ENCODE measurements at places on chromosomes 6 and 20.

DNA sequence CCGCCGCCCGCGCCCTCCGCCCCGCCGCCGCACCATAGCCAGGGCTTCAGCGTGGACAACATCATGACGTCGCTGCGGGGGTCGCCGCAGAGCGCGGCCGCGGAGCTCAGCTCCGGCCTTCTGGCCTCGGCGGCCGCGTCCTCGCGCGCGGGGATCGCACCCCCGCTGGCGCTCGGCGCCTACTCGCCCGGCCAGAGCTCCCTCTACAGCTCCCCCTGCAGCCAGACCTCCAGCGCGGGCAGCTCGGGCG is 1.5 kb downstream of the FOXC1 start:
- no peak for DNase-seq

- no peak for DNase-seq
Measured at GRCh38 chr20:58690396-58691135, 2.0 kb upstream of the NPEPL1 start.

DNA sequence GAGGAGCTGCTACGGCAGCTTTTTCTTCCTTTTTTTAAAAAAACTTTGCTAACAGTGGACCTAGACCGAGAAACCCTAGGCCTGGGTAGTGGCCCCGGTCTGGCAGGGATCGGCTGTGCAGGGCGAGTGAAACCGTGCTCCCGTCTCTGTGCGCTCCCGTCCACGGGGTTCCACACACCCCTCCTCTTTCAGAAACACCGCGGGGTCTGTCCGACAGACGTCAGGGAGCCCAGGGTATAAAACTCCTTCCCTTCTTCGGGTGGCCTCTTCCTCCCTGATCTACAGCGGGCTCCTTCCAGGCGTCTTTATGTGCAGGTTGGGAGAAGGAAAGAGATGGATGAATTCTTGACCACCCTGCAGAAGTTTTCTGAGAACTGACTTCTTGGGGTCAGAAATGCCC is 27.1 kb upstream of the SMOC2 start:
- no peak for DNase-seq

- DNase-seq: peak; percentile 16
Measured at GRCh38 chr6:110999634-111000270, 17.9 kb downstream of the RPF2 start.

DNA sequence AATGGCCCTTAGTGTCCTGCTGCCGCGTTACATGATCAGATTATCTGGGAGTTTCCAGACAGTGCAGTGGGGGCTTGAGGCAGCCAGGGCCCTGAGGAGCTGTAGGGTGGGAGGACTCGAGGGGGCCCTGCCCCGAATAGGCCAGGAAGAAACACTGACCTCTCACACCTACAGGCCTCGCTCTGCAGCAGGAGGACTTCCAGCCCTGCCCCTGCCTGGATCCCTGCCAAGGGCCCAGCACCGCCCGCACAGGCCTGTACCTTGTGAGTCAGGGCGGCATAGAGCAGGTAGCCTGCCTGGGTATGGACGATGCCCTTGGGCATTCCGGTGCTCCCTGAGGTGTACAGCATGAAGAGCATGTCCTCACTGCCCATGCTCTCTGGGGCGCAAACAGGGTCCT is 30.1 kb upstream of the APMAP start:
- no peak for DNase-seq

DNA sequence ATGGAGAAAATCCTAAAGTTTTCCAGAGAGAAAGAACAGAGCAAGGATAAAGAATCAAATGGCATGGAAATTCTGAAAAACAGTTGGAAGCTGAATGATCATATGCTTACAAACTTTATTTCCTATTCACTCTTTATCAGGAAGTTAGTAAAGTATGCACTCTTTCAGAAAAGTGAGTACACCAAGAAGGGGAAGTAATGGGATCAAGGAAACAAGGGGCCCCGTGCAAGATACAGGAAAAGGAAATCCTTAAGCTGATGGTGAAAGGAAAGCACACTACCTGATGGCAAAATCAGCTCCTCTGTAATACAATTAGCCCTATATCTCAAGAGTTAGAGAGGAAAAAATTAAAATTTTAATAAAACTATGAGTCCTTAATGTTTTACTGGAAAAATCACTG is 14.0 kb downstream of the CALHM6 start:
- DNase-seq: no peak

DNA sequence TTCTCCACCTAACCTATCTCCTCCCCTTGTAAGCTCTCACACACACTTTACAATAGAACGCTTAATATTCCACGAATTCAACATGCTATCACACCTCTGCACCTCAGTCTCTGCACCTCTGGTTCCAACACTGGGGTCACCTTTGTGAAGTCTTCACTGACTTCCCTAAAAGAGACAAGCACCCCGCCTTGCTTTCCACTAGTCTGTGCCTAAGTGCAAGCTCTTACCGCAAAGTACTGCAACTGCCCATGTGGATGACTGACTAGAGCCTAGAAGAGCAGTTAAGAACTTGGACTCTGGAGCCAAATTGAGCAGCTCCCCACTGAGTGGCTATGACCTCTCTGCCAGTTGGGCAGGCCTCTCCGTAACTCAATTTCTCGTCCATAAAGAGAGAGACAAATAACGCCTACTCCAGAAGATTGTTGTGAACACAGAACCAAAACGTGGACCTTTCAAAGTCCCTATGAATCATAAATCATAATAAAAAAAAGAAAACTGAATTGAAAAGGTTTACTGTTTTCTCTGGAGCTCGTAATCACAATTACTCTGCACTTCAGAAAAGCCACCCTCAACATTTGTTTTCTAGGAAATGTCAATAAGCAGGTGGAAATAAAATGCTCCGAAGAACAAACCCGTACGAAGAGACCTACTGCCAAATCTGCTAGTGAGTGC is 1.2 kb downstream of the IFNGR1 start:
- DNase-seq: no peak

DNA sequence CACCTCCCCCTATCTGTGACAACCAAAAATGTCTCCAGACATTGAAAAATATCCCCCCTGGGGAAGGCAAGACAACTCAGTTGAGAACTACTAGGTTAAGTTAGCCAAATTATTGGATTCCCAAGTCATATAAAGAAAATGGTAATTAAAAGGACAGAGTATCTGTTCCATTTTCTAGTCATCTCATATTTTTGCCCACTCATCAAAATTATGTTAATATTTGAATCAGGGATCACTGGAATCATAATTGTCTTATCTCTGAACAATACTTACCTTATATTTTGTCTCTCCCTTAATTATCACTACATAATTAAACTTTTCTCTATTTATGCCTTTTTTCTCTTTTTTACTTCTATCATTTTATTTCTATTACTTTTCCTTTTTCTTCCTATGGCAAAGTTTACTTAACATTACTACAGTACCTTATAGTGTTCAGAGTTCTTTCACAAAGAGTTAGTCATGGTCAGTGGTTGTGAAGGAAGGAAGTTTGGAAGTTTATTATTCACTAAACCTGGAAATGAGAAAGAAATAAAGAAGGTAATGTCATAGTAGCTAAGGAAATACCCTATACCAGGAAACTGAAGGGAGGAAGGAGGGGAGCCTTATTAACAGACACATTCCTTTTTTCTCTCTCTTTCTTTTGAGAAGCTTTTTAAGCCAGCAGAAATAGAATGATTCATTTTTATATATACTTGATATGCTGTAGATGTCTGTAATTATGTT is 332.9 kb downstream of the COL12A1 start:
- no peak for DNase-seq

DNA sequence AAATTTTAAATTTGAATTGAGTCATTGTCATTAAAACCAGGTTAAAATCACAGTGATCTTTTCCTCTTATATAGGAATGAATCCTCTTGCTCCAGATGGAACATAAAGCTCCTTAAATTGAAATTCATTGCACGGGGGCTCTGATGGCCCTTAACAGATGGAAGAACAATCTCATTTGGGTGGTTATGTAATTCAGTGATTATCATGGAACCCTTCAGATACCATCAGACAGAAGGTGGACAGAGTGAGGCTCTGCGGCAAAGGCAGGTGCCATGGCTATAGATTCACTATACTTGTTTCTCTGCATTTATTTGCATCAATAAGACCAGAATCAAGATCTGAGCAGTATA is 17.8 kb upstream of the RNF182 start:
- DNase-seq: no peak

DNA sequence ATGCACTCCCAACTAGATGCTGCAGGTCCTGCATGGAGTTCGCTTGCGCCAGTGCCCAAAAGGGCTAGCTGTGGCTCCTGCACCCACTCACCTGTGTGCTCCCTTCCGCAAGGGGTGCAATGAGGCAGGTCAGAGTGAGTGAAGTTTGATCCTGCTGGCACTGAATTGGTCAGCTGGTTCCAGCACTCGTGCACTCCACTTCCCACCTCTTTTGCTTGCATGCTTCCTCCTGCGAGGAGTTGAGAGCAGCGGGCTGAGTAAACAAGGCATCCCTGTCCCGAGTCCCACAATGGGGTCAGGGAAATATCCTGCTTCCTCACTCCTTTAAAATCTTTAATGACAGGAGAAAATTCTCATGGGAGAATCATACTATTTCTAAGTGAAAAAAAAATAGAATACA is 86.2 kb downstream of the LCA5 start:
- DNase-seq: no peak

DNA sequence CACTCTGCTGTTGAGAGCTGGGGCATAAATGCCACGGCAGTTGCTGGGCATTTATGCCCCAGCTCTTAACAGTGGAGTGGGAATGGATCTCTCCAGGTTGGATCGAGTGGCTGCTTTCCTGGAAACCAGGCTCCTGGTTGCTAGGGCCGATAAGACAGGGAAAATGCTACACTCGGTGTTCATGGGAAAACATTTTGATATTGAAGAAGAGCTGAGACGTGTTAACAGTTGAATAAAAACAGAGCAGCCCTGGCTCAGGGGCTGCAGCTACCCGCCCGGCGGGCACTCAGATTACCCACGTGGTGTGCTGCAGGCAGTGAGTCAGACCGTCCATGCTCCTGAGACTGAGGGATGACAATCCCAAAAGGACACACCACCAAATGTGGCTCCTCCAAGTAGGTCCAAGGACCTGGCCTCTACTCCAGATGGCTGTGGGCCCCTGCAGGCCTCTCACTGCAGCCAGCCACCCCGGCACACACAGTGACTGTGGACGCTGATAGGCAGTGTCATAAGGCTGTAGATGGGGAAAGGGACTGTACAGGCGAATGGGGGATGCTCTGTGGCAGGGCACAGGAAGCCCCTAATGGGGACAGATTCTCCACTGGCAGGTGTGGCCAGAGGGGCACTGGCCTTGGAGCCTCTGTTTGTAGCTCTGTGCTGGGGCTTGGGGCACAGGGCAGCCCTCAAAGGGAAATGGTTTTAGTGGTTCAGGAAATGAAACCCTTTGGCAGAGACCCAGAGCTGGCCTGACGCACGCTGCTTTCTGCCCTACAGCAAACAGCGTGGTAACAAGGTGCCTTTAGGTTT is 237.8 kb downstream of the LY86 start:
- no peak for DNase-seq

GRCh38 chr6:30264743-30265142 is 51.5 kb upstream of the TRIM26 start:
- no peak for DNase-seq

DNA sequence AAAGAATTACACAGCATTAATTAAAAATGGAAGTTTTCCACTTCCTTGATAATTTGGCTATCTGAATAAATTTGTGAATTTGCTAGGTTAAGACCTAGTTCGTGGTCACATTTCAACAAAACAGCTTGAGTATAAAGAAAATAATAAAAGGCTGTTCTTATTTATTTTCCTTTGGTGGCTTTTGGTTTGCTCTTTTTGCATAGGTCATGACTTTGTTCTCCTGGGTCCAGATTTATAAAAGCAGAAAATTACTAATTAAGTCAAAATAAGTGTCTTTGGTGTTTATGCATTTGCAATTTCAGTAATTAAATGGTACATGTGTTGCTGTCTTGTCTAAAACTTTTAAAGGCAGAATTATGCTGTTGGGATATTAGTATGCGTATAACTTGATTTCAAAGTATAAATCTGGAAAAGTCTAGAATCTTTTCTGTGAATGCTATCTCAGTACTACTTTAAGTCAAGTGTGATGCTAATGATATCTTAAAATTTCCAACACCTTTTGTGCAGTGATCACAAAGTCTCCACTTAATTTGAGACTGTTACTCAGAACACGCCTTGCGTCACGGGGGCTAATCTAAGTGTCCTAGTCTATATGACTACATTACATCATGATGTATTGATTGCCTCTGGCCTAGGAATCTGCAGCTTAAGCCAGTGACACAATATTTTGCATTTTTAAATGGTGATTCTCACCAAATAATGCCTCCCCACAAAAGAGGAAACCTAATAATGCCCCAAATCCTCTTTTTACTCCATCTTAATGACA is 41.0 kb downstream of the GNAS start:
- DNase-seq: no peak

DNA sequence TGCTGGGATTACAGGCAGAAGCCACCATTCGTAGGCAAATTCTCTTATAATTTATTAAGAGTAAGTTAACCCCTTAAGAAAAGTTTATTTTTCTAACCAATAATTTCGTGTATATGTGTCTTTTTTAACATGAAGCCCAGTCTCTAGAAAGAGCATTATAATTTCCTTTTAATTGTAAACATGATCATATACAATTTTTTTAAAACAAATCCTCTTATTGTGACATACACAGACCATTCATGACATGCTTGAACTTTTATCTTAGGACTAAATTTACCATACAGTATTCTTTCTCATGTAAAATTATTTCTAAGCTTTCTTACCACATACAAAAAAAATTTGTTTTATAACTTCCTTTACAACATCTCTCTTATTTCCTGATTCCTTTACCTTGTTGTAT is 6.7 kb downstream of the ACOT13 start:
- DNase-seq: no peak

- DNase-seq: no peak
Measured at GRCh38 chr6:34524499-34524898, 31.6 kb downstream of the SPDEF start.

DNA sequence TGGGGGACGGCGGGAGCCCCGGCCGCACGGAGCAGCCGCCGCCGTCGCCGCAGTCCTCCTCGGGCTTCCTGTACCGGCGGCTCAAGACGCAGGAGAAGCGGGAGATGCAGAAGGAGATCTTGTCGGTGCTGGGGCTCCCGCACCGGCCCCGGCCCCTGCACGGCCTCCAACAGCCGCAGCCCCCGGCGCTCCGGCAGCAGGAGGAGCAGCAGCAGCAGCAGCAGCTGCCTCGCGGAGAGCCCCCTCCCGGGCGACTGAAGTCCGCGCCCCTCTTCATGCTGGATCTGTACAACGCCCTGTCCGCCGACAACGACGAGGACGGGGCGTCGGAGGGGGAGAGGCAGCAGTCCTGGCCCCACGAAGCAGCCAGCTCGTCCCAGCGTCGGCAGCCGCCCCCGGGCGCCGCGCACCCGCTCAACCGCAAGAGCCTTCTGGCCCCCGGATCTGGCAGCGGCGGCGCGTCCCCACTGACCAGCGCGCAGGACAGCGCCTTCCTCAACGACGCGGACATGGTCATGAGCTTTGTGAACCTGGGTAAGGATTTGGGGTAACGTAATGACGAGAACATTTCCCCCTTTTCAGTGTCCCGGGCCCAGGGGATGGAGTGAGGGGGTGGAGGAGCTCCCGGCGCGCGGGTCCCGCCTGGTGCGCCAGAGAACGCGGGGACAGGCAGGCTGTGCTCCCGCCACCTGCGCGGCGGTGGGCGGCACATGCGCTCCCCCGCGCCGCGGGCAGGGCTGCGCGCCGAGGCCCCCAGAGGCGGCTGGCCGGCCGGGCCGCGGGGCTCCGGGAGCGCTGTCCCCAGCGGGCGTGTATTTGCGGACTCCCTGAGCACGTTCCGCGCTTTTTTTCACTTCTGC is 1.4 kb downstream of the BMP6 start:
- DNase-seq: no peak
